ENCODE measurements at places on chromosomes 5 and 9.
A peak's percentile ranks its signal among the peaks of the same experiment; 100 is the strongest.

GRCh38 chr5:162289489-162289888, 221.9 kb downstream of the GABRG2 start:
- DNase-seq: no peak

GRCh38 chr5:126358525-126358924, 64.7 kb upstream of the GRAMD2B start:
- no peak for DNase-seq

DNA sequence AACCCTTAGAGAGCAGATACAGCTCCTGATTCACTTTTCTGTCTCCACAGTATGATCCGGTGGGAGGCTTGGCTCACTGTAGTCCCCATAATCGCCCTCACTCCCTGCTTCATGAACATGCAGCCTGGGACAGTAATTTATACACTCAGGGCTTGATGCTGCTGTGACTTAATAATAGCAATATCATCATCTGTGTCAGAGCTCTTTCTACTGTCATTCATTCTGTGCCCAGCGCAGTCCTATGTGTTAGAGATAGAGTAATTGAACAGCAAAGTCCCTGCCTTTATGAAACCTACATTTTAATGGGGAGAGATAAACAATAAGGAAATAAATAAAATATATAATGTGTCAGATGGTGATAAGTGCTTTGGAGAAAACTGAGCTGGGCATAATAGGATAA, 2.8 kb upstream of the HEMGN start:
- DNase-seq: no peak

- DNase-seq: no peak
These were observed 955.2 kb upstream of the DMAC1 start for GRCh38 chr9:8754751-8755150.

- DNase-seq: peak; percentile 33
These were observed 76.9 kb upstream of the NFIL3 start for GRCh38 chr9:91500509-91501014.

- no peak for DNase-seq
These were observed 330.8 kb downstream of the KDM4C start for GRCh38 chr9:7088611-7089010.

GRCh38 chr9:92147852-92148180, 32.6 kb upstream of the SPTLC1 start:
- no peak for DNase-seq

DNA sequence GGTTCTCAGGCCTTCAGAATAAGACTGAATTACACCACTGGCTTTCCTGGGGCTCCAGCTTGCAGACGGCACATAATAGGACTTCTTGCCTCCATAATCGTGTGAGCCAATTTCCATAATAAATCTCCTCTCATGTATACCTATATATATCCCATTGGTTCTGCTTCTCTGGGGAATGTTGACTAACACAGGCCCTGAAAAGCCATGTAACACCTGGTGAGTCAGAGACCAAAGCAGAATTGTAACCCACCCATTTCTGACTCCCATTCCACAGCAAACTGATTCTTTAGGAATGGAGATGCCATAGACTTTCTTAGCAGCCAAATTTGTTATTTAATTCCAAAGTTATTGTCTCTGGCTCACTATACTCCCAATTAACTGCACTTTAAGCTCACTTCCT, 85.4 kb upstream of the AGXT2 start:
- DNase-seq: no peak

- DNase-seq: no peak
These were observed 225.4 kb downstream of the EBF1 start for GRCh38 chr5:158874343-158874742.

DNA sequence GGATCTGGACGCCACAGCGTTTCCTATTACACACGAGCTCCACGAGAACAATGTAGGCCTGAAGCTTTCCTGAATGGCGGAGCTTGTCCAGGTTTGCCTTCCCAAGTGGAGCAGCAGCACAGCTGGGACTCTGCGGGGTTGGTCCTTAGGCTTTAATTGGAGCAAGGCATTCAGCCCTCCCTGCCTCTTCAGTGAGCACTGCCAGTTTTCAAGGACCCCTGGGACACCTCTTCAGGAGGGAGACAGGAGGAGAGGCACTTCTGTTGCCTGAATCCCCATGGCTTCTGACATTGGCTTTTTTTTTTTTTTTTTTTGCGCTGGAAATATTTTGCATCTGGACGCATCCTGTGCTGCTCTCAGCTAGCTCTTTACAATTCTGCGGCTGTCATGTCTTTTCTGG, 179.4 kb downstream of the SEMA6A start:
- DNase-seq: no peak

GRCh38 chr9:16458696-16459420, 411.6 kb downstream of the BNC2 start:
- DNase-seq: peak; percentile 68

GRCh38 chr9:73081979-73082657, 69.5 kb upstream of the ANXA1 start:
- no peak for DNase-seq

- no peak for DNase-seq
These were observed 189.1 kb upstream of the CCNG1 start for GRCh38 chr5:163248333-163248732.

DNA sequence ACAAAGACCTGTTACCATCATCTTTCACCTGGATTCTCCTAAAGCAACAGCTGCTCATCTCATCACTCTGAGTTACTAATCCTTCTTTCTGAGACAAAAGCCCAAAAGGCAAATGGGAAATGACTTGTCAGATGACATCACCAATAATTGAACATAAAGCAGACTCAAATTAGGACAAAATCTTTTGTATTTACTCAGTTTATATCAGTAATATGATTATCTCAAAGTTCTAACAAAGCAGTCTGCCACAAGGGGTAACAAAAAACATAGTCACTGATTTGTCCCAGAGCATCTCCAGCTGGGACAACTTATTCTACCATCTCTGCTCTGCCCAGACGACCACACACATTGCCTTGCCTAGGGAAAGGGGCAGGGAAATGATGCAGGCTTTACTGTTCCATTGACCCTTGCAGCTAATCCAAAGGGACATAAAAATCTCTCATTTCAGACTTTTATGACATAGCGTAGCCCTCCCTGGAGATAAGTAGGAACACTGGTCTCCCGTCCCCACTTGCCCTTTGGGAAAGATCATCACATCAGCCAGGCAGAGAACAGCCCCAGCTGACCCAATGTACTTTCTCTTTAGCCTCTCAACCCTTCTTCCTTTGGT, 249.5 kb upstream of the PTGER4 start:
- no peak for DNase-seq

GRCh38 chr5:137393196-137393993, 105.7 kb downstream of the SPOCK1 start:
- peak; percentile 80 for DNase-seq

DNA sequence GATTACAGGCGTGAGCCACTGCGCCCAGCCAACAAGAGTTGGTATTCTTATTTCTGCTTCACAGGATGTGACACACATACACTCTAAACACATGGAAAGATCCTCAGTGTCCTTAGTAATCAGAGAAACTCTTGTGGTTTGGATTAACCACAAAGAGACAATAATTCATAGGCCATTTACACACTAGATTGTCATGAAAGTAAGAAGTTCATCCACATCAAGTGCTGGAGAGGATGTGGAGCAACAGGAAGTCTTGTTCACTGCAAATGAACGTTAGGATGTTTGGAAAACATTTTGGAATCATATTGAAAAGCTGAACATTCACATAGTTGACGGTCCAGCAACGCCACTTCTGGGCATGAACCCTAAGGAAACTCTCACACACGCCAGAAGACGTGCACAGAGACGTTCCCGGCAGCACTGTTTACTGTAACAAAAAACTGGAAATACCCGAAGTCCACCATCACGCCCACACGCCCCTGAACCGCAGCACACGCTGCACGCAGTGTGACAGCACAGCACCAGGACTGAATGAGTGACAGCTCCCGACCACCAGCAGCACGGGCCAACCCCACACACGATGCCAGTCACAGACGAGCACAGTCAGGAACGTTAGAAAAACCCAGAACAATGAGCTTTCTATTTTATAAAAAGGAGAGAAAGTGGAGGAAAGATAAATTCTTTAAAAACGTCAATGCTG, 87.6 kb downstream of the COL23A1 start:
- no peak for DNase-seq

DNA sequence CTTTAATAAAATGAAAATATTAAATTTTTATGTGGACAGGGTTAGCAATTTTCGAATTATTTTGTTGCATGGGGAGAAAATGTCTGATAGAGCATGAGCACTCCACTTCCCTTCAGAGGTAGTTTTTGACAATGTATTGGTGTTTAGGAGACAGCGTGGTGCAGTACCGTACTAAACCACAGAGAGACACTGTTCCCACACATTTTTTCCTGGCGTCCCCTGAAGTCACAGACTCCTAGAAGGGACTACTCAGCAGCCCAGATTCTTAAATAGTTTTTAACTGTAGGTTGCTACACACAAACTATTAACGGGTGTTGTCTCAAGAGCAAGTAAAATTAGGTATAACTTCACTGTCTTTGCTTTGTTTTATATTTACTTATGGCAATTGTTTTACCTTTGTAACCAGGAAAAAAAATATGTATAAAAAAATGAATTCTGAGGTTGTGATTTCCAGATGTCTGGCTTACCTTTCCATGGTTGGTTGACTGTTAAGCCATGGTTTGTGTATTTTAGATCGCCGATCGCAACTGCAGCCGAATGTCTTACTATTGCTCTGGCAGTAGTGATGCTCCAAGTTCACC, 171.2 kb downstream of the DOCK8 start:
- DNase-seq: no peak

GRCh38 chr9:130965680-130966079, 26.6 kb upstream of the FIBCD1 start:
- no peak for DNase-seq

GRCh38 chr5:111968459-111968858, 211.5 kb upstream of the NREP start:
- DNase-seq: no peak

GRCh38 chr5:174108745-174109144, 63.2 kb downstream of the NSG2 start:
- no peak for DNase-seq

DNA sequence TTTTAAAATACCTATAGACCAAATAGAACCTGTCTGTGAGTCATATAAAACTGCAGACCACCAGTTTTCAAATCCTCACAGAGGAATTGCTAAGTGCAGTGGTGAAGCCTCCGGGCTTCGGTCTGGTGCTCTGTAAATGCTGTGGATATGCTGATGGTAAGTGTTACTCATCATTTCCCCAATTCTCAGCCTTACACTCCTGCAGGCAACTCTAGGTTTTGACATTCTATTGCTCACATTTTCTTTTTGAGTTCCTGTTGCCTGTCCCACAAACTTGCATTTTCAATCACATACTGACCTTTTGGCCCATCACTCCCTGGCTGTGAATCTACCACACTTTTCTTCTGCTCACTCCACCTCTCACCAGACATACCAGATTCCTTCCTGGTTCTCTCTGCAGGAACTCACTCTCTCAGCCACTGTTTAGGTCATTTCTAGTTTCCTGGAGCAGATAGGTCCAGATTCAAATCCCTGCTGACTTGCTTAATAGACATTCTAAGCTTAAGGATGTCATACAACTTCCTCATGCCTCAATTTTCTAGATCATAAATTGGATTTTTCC, 192.9 kb downstream of the RAB3C start:
- DNase-seq: no peak

DNA sequence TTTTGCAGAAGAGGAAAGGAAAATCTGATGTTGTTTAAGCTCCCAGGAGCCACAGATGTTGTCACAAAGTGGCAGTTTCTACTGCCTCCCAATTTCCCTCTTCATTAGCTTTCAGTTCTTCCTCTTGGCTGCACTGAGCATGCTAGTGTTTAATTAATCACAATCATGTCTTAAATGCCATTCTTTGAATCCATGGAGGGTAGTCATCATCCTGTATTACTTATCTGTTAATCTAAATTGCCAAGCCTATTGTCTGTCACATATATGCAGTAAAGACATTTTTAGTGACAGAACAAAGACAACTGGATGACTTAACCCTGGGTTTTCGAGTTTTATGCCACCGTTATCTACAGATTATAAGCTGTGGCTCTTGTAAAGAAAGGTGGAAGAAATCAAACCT, 14.7 kb downstream of the KLHL9 start:
- DNase-seq: no peak

DNA sequence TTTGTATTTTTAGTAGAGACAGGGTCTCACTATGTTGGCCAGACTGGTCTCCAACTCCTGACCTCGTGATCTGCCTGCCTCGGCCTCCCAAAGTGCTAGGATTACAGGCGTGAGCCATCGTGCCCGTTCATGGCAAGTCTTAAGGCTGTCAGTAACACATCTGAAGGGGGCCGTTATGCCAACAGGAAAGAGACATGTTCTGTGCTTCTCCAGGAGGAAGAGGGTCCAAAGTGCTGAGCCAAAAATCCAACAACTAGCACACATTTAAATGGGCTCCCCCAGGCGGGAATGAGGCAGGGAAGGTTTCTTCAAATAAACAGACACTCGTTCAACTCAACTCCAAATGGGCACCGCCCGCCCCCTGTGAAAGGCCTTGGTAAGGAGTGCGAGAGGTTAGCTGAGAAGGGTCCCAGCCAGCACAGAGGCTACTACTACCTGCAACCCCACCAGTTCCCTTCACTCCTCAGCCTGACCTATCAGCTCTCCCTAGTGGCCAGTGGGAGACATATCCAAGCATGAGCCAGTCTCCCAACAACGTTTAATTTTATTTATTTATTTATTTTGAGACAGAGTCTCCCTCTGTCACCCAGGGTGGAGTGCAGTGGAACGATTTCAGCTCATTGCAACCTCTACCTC, 84.1 kb upstream of the DMRT1 start:
- DNase-seq: no peak

DNA sequence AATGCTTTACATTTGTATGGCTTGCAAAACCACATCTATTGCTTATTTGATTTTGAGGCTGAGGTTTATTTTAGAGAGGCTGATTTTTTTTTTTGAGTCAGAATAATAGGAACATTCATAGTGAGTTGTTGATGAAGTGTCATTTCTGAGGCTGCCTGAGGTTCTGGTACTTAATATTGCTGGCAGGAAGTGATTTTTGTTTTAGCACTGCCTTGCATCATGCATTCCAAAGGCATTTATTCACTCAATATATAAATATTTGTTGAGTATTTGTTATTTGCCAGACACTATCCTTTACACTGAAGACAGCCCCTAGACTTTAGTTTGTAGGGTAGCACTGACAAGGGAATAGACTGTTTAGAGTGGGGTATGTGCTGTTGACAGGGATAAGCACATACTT, 2.7 kb downstream of the RNF20 start:
- no peak for DNase-seq

DNA sequence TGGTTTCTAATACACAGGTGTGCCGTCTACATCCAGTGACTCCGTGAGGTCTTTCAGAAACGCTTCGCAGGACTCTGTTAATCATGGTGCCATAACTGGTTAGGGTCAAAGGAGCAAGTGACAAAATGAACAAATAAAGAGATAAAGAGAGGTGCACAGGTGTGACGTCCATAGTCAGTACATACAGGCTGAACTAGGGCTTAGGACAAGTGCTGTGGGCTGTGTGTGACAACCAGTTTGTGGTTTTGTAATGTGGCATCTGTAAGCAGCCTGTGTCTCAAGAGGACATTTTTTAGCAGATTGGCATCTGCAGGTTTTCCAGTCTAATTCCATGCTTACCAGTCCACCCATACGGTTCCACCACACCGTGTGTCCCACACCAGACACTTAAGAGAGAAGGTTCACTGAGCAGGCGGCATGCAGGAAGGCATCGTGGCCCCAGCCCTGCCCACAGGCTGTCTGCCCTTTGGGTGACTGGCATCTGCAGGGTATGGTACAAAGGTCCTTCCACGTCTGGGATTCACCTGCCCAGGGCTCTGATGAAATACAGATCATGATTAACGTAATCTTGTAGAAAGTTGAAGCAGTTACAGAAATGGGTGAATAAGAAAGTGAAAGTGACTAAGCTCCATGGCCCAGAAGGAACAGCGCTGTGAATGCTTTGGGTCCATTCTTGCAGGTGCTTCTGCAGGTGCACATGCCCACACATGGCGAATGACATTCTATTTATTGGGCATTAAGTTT, 26.9 kb downstream of the SRD5A1 start:
- no peak for DNase-seq

- no peak for DNase-seq
These were observed 214.3 kb downstream of the GNA14 start for GRCh38 chr9:77433675-77434445.
